ENCODE measurements at places on chromosomes 1 and 21.

- DNase-seq = no peak
Measured at GRCh38 chr1:69504730-69505252, 62.9 kb upstream of the LRRC7 start.

DNA sequence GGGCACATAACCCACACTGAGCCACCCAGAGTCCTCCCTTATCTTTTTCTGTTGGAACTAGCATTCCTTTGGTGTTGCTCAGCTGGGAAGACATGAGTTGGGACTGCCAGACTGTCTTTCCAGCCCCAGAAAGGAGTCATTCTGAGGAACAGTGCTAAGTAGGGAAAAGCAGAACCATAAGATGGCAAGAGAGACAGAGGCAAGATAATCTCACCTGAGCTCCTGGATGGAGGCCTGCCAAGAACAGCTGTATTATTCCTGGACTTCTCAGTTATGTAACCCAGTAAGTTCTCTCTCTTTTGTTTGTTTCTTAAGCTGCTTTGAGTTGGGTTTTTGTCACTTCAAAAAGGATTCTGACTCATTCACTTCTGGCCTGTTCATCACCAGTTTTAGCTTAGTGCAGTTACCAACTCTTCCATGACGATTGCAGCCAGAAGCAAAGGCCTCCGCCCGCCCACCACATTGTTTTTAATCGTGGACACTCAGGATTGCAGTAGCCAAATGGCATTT is 134.4 kb downstream of the OMA1 start:
- DNase-seq = no peak

DNA sequence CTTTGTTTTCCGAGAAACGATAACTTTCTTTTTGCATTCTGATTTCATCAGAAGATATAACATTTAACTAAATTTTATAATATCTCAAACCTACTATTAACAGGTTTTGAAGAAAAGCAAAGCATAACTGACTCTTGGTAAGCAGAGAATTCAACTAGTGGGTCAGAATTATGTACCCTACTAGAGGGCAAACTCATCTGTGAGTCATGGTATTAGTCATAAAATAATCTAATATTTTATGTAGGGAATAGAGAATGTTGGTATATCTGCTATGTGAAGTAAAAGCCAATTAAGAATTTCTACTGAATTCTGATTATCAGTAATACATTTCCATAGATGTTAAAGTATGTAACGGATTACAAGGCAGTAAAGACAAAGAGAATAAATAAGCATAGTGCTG is 56.8 kb downstream of the USP1 start:
- no peak for DNase-seq

DNA sequence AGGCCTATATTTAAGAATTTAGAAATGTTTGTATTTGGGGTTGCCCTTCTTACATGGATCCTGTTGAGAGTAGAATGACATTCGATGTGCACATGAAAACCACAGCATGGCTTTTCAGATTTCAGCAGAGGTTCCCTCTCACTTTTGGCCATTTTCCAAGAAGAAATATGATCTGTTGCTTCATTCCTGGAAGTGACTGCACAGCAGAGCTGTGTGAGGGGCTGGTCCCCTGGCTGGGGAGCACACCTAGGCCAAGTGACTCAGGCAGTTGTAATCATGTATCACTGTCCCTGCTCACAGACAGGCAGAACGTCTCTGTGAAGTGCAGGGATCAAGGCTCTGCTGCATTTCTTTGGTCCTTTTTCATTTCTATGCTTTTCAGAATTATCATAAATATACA is 32.3 kb downstream of the AGT start:
- no peak for DNase-seq

GRCh38 chr1:14631421-14631820 is 32.9 kb downstream of the KAZN start:
- no peak for DNase-seq

- no peak for DNase-seq
Measured at GRCh38 chr1:204257446-204257845, 43.7 kb upstream of the GOLT1A start.

DNA sequence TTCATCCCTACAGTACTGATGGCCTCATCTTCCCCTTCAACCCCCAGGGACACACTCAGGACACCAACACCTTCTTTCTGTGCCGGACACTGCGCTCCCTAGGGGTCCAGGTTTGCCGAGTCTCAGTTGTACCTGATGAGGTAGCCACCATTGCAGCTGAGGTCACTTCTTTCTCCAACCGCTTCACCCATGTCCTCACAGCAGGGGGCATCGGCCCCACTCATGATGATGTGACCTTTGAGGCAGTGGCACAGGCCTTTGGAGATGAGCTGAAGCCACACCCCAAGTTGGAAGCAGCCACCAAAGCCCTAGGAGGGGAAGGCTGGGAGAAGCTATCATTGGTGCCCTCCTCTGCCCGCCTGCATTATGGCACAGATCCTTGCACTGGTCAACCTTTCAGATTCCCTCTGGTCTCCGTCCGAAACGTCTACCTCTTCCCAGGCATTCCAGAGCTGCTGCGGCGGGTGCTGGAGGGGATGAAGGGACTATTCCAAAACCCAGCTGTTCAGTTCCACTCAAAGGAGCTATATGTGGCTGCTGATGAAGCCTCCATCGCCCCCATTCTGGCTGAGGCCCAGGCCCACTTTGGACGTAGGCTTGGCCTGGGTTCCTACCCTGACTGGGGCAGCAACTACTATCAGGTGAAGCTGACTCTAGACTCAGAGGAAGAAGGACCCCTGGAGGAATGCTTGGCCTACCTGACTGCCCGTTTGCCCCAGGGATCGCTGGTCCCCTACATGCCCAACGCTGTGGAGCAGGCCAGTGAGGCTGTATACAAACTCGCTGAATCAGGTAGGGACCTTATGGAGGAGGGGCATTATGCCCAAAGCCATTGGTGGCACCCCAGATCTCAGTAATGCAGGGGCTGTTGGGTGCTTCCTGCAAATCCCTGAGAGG is 5.1 kb upstream of the LENEP start:
- DNase-seq = no peak

Data from stimulated activated CD4-positive, alpha-beta T cell treated with anti-CD3 and anti-CD28 coated beads, Interleukin-1b, Interleukin-23, amount 100 ng/mL, for 24 hours (primary cell).